Naive B cell (primary cell): ENCODE measurements at places on chromosomes 4 and X. TPM values are rescaled to one million over a fixed set of nuclear protein-coding genes. Genes with fewer than 3 reads are reported as not detected.

The BANK1 gene
- 501 TPM for polyA plus RNA-seq

The GRIA2 gene
- not detected for polyA plus RNA-seq

The TASL gene
- 15.2 TPM for polyA plus RNA-seq

The WDR45 gene
- 57.3 TPM for polyA plus RNA-seq

The AFM gene
- not detected for polyA plus RNA-seq

The CSAG2 gene
- polyA plus RNA-seq = not detected

The CCNB3 gene
- 0.70 TPM for polyA plus RNA-seq

The MED14 gene
- polyA plus RNA-seq = 17.0 TPM

The KLHL4 gene
- not detected for polyA plus RNA-seq

The ZXDA gene
- polyA plus RNA-seq = 5.5 TPM

The HPGD gene
- polyA plus RNA-seq = not detected

The UGT2B11 gene
- not detected for polyA plus RNA-seq

The PAGE5 gene
- not detected for polyA plus RNA-seq

The ARHGAP36 gene
- not detected for polyA plus RNA-seq

The TMPRSS11F gene
- not detected for polyA plus RNA-seq

The SCML2 gene
- polyA plus RNA-seq = 0.78 TPM

The FMR1NB gene
- not detected for polyA plus RNA-seq

The PIN4 gene
- polyA plus RNA-seq = 34.2 TPM

The CXCL11 gene
- polyA plus RNA-seq = not detected

The TMPRSS11A gene
- not detected for polyA plus RNA-seq

The AMTN gene
- polyA plus RNA-seq = not detected

The SYTL5 gene
- polyA plus RNA-seq = not detected

The DDIT4L gene
- polyA plus RNA-seq = not detected

The SOX3 gene
- not detected for polyA plus RNA-seq

The TMA16 gene
- 21.2 TPM for polyA plus RNA-seq

The CT47C1 gene
- not detected for polyA plus RNA-seq
